ENCODE measurements at places on chromosomes 1 and 21.
A peak's percentile ranks its signal among the peaks of the same experiment; 100 is the strongest.

- H3K4me1 ChIP-seq = peaks cover 16% of the 10 kb centered on the region
- DNase-seq = no peak
- H3K27me3 ChIP-seq = peaks cover 12% of the 10 kb centered on the region
- H3K36me3 ChIP-seq = no peaks in the 10 kb centered on the region
Observed at GRCh38 chr1:208013210-208013609, 102.3 kb upstream of the CD34 start.

GRCh38 chr1:201014816-201015200 lies 8.7 kb downstream of the KIF21B start:
- H3K36me3 ChIP-seq = no peaks in the 10 kb centered on the region
- H3K27ac ChIP-seq = no peak overlapping the region
- H3K4me1 ChIP-seq = peaks cover 72% of the 10 kb centered on the region
- H3K4me3 ChIP-seq = no peak overlapping the region

GRCh38 chr1:112506306-112506705 lies 2.5 kb upstream of the WNT2B start:
- peaks cover 100% of the 10 kb centered on the region for H3K27me3 ChIP-seq
- H3K27ac ChIP-seq = no peak overlapping the region
- H3K36me3 ChIP-seq = no peaks in the 10 kb centered on the region
- no peak for DNase-seq
- H3K4me3 ChIP-seq = no peak overlapping the region

DNA sequence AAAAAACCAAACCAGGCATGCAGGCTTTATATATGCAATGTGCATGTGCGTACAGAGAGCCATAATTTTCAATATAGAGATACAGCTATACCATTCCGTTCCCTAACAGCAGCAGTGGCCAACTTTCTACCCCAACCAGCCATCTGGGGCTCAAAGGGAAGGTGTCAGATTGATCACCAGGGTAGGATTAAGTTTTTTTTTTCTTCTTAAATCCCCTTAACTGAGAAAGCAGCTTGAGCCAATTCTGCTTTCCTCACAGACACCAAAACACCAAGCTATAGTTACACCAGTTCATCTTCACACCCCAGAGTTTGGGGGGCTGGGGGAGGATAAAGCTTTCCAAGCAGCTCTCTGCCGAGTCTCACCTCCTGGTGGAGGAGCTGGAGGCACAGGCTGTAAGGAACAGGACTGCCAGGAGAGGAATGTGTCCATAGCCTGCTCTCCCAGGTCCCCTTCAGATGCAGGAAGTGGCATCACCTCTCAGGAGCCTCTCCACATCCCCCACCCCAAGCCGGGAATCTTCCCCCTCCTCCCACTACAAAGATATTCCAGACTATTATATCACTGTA lies 87.9 kb downstream of the SSBP3 start:
- DNase-seq = no peak
- H3K4me1 ChIP-seq = peaks cover 83% of the 10 kb centered on the region
- H3K36me3 ChIP-seq = peaks cover 41% of the 10 kb centered on the region
- peaks cover under 1% of the 10 kb centered on the region for H3K27me3 ChIP-seq
- no peak overlapping the region for H3K4me3 ChIP-seq

GRCh38 chr1:201531551-201532425 lies 7.1 kb upstream of the NAV1 start:
- peaks cover 40% of the 10 kb centered on the region for H3K27me3 ChIP-seq
- H3K27ac ChIP-seq = no peak overlapping the region
- H3K36me3 ChIP-seq = no peaks in the 10 kb centered on the region

DNA sequence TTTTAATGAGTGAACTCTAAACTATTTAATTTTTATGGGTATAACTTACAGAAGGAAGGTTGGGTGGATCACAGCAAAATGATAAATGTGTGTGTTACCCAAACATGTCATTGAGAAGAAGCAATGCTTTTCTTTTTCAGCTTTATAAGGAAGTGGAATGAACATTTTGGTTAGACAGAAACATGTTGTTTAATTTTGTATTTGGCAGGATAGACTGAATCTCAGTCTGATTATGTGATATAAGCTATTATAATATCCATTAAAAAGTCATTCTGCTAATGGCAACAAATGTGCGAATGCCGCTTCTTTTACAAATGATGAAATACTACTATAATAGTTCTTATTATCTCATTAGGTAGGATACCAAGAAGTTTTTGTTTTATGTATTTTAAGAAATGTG lies 281.9 kb upstream of the ZRANB2 start:
- H3K36me3 ChIP-seq = no peaks in the 10 kb centered on the region
- H3K4me3 ChIP-seq = no peak overlapping the region
- H3K27ac ChIP-seq = no peak overlapping the region
- H3K4me1 ChIP-seq = no peaks in the 10 kb centered on the region

DNA sequence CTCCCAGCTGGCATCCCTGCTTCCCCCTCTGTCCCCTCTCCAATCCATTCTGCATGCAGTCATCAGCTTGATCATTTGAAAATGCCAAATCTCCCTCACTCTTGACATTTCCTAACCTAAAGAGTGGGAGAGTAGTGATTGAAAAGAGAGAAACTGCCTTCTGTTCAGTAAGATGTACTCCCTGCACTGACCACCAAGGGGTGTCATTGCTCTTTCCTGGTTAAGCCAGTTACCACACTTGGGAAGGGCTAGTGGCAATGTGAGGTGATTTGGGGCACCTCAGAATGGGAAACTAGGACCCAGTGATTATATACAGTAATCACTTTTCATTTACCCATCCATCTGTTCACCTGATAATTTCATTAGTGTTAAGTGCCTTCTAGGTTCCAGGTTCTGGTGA lies 6.9 kb upstream of the TMEM269 start:
- peaks cover 87% of the 10 kb centered on the region for H3K36me3 ChIP-seq
- no peaks in the 10 kb centered on the region for H3K4me1 ChIP-seq
- peak; percentile 38 for DNase-seq
- no peaks in the 10 kb centered on the region for H3K27me3 ChIP-seq
- no peak overlapping the region for H3K4me3 ChIP-seq

DNA sequence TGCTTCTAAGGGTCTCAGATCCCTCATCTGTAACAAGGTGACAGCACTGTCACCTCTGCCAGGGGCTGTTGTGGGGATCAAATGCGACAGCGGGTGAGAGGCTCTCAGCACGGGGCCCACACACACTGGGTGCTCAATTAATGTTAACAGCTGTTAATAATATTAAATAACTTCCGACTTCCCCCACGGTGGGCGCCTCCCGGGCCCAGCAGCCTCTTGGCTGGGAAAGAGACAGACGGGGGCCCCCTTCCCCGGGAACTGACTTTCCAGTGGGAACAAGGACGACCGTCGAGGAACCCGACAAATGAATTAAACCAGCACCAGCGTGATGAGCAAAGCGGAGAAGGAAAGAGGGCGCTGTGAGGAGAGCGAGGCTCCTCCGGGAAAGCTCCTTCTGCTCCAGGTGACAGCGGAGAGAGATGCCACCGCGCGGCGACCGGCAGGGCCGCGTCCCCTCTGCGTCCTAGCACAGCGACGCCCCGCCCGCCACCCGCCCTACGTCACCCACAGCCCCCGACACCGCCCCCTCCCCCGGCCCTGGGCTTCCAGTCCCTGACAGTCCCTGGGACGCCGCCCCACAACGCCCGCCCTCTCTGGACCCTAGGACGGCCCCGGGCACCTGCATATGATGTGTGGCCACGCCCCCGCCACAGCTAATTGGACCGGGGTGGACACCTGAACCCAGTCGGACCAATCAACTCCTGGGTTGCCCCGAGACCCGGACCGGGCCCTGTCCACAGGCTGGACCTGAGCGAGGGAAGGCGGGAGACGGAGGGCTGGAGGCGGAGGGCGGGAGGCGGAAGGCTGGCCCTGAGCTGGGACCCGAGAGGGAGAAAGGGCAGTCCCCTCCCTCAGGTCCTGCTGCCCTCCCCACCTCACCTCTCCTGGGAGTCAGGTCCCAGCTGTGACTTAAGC lies 38.2 kb downstream of the MATN1 start:
- H3K4me3 ChIP-seq = peak overlapping the region; percentile 79
- H3K36me3 ChIP-seq = no peaks in the 10 kb centered on the region
- DNase-seq = peak; percentile 92

DNA sequence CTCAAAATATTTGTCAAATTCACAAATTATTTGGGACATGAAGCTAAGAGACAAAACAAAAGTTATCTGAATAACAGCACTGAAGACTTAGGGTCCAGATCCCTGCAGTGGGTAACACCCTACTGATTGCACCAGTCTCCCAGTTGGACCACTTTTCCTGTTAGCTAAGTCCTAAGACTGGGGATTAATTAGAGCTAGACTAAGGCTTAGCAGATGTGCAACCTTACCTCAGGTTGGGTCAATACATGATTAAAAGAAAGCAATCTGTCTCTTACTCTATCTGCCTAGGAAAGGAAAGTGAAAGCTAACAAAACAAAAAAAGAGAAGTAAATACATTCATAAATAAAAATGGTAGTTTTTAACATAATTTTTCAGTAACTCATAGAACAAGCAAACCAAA lies 737.2 kb upstream of the CHRM3 start:
- no peak overlapping the region for H3K4me3 ChIP-seq
- H3K4me1 ChIP-seq = peaks cover 32% of the 10 kb centered on the region
- H3K27ac ChIP-seq = no peak overlapping the region
- DNase-seq = no peak
- H3K36me3 ChIP-seq = no peaks in the 10 kb centered on the region

DNA sequence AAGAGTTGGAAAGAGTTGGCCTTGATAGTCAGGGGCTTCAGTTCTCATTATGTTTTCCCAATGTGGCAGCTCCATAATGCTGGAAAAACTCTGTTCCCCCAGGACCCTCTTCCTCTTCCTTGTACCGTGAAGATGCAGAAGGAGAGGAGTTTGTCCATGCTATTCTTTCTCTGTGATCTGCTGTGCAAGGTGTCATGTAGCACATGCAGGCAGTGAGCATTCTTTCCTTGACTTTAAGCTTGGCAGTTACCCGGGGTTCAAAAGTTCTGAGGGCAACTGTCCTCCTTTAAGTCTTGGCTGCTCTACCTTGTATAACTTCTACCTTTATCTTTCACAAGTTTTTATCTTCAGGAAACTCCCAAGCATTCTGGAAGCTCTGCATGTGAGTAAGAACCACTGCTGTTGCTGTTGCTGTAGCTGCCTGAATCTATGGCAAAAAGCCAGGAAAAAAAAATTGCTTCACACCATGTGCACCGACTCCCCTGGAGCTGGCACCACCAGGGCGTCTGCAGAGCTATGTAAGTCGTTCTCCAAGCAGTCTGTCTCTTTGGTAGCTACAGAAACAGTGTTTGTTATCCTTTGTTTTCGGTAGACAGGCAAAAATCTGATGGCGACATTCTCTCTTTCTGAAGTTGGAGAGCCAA lies 42.7 kb upstream of the SLC16A1 start:
- H3K36me3 ChIP-seq = peaks cover 46% of the 10 kb centered on the region
- no peaks in the 10 kb centered on the region for H3K27me3 ChIP-seq
- no peak overlapping the region for H3K27ac ChIP-seq
- no peak for DNase-seq
